HS-27A (cell line): ENCODE measurements at places on chromosomes 7 and 10.

- DNase-seq, result no peak
Observed at GRCh38 chr10:109922358-109922975, 844 bp downstream of the XPNPEP1 start.

GRCh38 chr7:143003393-143004051 is 23.4 kb downstream of the OR9A2 start:
- no peak for DNase-seq

- no peak for DNase-seq
Observed at GRCh38 chr10:43595739-43596298, 10.4 kb upstream of the ZNF485 start.

DNA sequence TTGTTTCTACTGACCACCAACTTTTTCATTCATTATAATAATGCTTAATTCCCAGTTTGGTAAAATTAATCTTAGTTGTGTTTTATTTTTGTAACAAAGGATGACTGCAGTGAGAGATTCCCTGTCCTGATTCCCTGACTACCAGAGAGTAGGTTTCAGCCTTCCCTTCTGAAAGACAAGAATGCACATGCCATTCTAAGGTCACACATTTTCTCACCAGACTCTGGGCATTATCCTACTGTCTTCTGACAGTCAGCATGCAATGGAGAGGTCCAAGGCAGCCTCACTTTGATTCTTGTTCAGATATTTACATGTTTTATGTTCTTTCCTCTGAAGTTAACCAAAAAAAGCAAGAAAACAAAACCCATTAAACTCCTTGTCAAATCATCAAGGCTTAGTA is 372.7 kb upstream of the CDC14C start:
- no peak for DNase-seq

GRCh38 chr7:106052681-106053080 is 59.4 kb downstream of the SYPL1 start:
- DNase-seq, result no peak

- no peak for DNase-seq
Observed at GRCh38 chr7:1121886-1122831, 34.2 kb downstream of the GPER1 start.

DNA sequence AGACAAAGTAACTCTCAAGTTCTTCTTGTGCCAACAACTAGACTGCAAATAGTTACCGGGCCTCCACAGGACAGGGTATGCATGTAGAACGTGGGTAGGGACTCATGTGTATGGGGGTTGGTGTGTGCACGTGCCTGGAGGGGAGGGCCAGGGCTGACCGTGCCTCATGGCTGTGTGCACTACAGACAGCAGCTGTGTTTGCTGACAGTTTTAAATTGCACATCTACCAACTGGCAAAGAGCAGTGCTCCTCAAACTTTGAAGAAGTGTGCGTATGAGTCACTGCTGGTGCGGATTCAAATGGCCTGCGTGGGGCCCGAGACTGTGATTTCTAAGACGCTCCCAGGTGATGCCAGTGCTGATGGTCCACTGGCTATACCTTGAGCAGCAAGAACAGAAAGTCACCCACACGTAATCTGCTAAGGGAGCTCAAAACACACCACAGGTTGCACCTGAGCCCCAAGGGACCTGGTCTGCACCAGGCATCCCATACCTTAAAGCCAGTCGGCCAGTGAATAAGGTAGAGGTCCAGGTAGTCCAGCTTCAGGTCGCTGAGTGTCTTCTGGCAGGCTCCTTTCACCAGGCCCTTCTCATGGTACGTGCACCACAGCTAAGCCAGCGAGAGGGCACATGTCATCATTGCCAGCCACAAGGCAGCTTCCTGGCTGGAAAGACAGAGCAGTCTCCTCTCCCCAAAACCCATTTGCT is 8.5 kb downstream of the AKR1B1 start:
- no peak for DNase-seq

DNA sequence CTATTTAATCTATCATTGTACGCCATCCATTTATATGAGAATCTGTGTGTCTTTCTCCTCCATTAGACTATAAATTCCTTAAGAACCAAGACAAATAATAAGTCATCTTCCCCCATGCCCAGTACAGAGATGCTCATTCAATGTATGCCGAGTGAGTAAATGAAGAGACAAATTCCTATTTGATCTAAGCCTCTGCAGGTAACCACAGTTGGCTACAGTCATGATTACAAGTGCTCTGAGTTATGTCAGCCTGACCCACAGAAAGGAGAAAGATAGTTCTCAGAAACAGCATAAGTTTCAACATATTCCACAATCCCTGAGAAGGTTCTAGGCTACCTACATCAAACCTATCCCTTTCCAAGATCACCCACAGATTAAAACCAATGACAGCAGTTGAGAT is 46.1 kb downstream of the MPP7 start:
- DNase-seq, result no peak

- DNase-seq, result no peak
Observed at GRCh38 chr10:119209035-119209735, 1.8 kb downstream of the GRK5 start.

- DNase-seq, result no peak
Observed at GRCh38 chr7:26480156-26480555, 188.5 kb downstream of the SNX10 start.

DNA sequence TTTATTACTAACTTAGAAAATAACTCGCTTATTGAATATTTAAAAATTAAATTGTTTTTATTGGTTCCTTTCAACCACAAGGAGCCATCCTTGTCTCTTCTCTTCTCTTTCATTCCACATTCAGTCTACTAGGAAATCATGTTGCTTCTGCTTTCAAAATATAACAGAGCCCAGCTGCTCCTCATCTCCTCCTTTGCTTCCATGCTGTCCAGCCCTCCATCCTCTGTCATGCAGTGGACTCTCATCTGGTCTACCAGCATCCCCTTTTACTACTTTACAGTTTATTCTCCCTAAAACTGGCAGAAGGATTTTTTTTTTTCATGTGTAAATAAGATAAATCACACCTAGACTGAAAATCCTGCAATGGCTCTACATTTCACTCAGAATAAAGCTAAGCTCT is 198.2 kb upstream of the CSTF2T start:
- DNase-seq, result no peak

- DNase-seq, result no peak
Observed at GRCh38 chr10:52334595-52334994, 20.5 kb downstream of the DKK1 start.

- DNase-seq, result no peak
Observed at GRCh38 chr10:92848037-92848440, 281 bp upstream of the EXOC6 start.

DNA sequence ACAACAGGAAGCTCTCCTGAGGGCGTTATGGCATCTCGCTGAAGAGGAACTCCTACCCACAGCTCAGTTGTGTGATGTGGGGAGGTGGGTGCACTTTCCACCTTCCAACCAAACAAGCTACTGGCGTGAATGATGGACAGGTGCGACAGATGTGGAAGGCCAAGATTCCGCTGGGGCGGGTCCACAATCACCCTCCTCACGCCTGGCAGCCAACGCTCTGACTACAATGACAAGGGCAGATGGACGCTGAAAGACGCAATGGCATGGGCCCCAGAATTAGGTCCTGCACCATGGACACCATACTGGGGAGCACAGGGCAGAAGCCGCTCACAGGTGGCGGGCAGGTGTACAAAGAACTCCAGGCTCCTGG is 282.5 kb downstream of the PRPF18 start:
- DNase-seq, result no peak

- DNase-seq, result no peak
Observed at GRCh38 chr7:44977959-44978335, 868 bp downstream of the MYO1G start.

DNA sequence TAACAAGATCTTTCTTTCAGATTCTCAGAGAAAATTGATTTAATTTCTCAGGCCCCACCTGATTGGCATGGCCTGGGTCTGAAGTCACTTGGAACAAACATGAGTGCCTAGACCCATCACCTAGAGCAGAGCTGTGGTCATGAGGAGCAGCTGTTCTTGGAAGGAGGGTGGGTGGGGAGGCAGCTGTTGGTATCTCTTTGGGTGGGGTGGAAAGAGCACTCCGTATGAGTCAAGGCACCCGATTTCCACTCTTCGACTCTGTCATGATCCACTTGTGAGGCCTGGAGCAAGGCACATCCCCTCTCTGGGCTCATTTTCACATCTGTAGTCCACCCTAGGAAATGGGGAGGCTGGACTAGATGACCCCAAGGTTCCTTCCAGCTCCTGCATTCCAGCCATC is 156.7 kb downstream of the C10orf105 start:
- no peak for DNase-seq

- DNase-seq, result no peak
Observed at GRCh38 chr10:132443605-132443982, 46.6 kb downstream of the PWWP2B start.

- no peak for DNase-seq
Observed at GRCh38 chr10:100163704-100164621, 21.9 kb downstream of the ERLIN1 start.

GRCh38 chr7:111091593-111092358 is 849 bp downstream of the LRRN3 start:
- no peak for DNase-seq

DNA sequence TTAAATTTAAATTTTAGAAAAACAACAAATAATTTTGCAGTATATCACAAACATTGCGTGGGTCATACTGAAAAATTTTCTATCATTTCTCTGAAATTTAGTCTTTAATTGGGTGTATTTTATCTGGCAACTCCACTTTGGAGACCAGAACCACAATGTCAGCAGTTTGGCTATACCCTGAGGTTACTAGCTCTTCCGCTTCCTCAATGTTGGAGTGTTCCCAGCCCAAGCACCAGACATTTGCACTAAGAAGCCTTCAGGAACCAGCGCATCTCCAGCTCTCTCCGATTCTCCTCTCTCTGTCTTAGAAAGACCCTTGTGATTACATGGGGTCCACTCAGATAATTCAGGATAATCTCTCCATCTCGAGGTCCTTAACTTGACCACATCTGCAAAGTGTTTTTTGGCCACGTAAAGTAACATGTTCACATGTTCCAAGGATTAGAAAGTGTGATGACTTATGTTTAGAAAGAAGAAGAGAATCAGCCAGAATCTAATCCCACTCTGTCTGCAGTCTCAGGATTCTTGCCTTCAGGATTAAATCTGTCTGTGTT is 43.1 kb upstream of the ADRB1 start:
- no peak for DNase-seq

GRCh38 chr10:113496111-113497109 is 56.4 kb upstream of the HABP2 start:
- DNase-seq, result no peak

DNA sequence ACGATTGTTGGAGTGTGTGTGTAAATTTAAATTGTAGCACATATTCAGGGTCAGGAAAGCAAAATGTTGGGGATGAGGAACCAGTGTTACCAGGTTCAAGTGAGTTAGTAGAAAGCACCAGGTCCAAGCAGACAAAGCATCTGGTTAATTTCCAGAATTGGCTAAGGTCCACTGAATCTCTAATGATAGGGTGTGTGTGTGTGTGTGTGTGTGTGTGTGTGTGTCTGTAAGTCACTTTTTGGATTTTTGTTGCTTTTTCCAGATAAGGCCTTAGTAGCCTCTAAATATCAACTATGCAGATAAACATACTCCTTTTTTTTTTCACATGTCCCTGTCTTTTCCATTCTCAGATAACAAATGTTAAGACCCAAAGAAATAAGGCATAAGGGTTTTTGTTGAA is 36.6 kb upstream of the FMC1 start:
- DNase-seq, result no peak

DNA sequence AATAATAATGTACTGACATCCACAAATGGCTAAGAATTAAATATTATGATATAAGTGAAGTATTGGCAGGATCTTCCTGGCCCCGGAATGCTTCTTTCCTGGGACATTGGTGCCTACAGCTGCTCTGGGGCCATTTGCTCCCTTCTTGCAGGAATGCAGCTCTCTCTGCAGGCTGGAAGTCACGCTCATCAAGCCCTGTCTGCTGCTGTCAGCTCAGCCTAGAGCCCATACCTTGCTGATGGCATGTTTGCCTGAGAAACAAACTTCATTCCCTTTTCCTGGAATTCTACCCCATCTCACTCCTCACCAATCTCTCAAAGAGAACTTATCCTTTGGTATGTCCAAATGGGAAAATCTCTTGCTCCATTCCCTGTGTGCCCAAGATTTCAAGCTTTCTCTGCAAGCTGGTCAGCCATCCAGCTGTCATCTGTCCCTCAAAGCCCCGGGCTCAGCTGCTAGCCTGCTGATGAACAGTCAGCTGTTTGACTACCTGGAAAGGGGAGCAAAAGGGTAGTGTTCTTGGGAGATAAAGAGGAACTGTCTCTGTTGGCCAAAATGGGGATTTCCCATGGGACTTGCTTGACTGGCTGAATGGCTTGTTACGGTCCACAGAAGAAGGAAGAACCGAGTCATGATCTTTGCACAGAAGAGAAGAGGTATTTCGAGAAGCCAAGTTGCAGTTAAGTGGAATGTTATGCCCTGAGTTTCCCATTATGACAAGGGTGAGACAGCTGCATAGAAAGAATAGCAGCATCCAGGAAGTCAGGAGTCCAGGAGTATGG is 12.0 kb upstream of the RASSF4 start:
- DNase-seq, result no peak

- no peak for DNase-seq
Observed at GRCh38 chr7:157685430-157686284, 348.9 kb downstream of the DNAJB6 start.

GRCh38 chr7:44387389-44387788 is 62.0 kb upstream of the CAMK2B start:
- DNase-seq, result no peak

DNA sequence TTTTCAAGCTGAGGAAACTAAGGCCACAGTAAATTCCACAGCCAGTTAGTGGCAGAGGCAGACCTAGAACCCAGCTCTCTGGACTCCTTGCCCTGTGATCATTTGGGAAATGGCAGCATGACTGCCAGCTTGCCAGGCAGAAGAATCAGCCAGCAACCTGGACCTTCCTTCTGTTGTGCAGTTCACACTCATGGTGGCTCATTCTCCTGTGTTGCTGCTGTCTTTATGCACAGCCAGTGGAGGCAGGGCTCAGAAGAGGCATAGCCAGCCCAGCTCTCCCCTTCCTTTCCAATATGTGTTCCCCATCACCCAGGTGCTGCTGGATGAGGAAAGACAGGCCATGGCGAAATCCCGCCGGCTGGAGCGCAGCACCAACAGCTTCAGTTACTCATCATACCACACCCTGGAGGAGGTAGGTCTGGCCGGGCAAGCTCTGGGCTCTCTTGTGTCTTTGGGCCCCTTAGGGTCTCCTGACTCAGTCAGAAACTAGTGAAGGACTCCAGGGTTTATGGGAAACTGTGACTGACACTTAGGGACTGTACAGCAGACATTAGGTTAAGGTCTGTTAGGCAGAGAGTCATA is 14.8 kb downstream of the CPA5 start:
- no peak for DNase-seq

DNA sequence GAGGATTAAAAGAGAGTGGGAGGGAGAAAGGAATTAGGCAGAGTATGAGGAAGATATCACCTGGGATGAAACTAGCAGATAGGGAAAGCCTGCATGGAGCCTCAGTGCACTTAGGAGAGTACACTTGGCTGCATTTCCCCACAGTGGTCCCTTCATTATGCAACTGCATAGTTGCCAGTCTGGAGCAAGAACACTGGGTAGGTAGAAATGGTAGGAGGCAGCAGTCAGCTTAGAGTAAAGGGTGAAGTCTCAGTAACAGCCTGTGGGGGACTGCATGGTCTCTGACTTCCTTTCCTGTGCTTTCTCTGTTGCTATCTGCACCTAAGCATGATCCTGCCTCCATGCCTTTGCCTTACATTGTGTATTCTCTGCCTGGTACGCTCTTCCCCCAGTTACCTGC is 14.0 kb upstream of the PCGF5 start:
- no peak for DNase-seq

GRCh38 chr10:36256166-36256565 is 614.1 kb upstream of the FZD8 start:
- no peak for DNase-seq

- DNase-seq, result no peak
Observed at GRCh38 chr10:126502441-126502840, 114.2 kb upstream of the ADAM12 start.
